Esophagus mucosa (tissue), 1 donor: ENCODE measurements at places on chromosomes 2 and 18.

DNA sequence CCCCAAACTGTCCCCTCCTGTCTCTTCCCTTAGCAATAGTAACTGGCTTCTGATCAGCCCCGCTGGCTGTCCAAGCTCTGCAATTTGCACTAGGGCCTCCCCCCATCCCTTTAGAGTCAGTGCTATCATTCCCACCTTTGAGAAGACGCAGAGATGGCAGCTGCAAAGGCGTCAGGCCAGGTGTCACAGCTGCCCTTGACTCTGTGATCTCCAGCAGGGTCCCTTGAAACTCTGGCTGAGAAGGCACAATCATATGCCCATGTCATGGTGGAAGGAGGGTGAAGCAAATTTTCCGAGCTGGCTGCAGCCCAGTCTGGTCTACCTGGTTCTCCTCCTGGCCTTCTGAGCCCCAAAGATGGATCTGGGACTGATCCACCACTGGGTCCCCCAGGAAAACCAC lies 49.2 kb upstream of the TEX51 start:
- no peak for ATAC-seq

- no peak for ATAC-seq
Observed at GRCh38 chr2:155852156-155852555, 480.4 kb downstream of the NR4A2 start.

DNA sequence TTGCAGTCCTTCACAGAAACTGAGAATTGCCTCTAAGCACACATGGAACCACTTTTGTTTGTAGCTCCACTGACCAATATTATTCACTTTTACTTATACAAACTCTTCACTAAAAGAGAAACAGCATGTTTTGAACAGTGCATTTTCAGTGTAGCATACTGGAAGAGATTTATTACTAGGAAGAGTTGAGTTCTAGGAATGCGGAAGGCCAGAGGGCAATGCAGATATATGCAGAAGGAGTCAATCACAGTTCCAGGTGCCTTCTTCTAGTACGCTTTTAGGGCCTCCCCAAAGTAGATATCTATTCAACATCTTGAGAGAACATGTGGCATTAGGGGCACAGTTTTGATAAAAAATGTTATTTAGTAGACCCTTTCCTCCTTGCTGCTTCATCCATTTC lies 1654.0 kb upstream of the ZEB2 start:
- no peak for ATAC-seq

GRCh38 chr2:56770490-56770889 lies 586.7 kb downstream of the CCDC85A start:
- no peak for ATAC-seq

- peak; percentile 37 for ATAC-seq
Observed at GRCh38 chr2:85248773-85249509, 78.8 kb downstream of the TGOLN2 start.

DNA sequence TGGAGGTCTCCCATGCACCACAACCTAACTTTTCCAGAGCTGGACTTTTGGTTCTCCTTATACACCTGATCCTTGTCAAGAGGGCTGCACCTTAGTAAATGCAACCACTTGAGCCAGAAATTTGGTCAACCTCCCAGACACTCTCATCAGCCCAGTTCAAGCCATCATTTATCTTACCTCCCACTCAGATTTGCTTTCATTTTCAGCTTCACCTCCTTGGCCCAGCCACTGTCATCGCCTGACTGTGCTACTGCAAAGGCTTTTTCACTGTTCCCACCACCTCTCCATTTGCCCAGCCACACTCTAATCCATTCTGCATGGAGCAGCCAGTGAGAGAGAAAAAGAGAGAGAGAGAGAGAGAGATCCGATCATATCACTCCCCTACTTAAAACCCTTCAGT lies 112.4 kb upstream of the DDX18 start:
- ATAC-seq = no peak

DNA sequence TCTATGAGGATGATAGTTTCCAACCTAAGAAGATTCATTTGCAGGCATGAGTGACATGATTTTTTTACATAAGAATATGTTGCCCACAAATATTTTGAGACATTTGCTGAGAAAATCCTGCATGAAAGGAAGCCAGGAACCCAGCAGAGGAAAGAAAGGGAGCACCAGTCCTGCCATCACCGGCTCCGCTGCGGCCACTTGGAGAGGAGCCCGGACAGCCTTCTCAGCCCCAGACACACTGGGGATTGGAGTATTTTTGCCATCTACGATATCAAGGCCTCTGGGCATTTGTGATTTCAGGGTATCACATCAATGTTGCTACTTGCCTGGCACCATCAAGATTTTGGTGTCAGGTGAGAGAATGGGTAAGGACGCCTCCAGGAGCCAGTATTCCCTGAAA lies 228.3 kb downstream of the PTGR3 start:
- ATAC-seq = no peak

DNA sequence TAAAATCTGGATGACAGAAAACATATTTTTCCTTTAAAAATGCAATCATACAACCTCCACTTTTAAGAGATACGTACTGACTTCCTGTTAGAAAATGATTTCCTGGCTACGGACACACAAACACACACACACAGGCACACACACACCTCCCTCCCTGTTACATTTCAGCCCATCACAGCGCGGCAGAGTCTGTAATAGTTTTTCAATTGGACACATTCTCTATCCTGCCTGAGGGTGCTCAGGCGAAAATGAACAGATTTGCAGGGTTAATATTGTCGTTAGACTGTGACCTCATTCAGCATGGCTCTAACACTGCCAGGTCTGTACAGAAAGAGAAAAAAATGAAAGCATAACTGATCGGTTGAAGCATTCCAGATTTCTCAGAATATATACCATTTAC lies 45.0 kb downstream of the KCTD1 start:
- ATAC-seq = no peak

- no peak for ATAC-seq
Observed at GRCh38 chr2:157269922-157270321, 12.4 kb downstream of the GALNT5 start.

GRCh38 chr18:44497311-44497710 lies 183.4 kb upstream of the SETBP1 start:
- no peak for ATAC-seq

GRCh38 chr2:130819226-130819607 lies 17.5 kb upstream of the ARHGEF4 start:
- ATAC-seq = no peak

GRCh38 chr18:50734886-50735285 lies 84.9 kb downstream of the MRO start:
- no peak for ATAC-seq

DNA sequence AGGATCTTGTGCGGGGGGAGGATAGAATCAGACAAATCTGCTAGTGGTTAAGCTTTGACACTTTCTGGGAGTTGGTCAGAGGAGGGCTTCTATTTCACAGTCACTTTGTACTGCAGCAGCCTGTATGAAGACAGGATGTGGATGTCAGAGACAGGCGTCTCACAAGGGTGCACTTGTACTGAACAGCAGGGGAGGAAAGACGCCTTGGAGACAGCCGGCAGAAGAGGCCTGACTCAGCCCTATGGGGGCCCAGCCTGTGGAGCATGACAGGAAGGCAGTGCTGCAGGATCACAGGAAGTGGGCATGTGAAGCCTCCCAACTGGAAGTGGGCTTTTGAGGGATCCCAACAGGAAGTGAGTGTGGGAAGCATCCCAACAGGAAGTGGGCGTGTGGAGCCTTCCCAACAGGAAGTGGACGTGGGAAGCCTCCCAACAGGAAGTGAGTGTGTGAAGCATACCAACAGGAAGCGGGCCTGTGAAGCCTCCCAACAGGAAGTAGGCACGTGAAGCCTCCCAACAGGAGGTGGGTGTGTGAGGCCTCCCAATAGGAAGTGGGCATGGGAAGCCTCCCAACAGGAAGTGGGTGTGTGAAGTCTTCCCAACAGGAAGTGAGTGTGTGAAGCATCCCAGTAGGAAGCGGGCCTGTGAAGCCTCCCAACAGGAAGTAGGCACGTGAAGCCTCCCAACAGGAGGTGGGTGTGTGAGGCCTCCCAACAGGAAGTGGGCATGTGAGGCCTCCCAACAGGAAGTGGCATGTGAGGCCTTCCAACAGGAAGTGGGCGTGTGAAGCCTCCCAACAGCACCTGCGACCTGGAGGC lies 212.3 kb downstream of the SNTG2 start:
- ATAC-seq = peak; percentile 41
